IMR-90 (cell line): ENCODE measurements at places on chromosomes 3 and 15. TPM values are rescaled to one million over a fixed set of nuclear protein-coding genes. Genes with fewer than 3 reads are reported as not detected.

GRCh38 chr3:28171962-28172361 lies 69.5 kb upstream of the CMC1 start:
- no peaks in the 10 kb centered on the region for H3K27me3 ChIP-seq
- no peak overlapping the region for H3K4me3 ChIP-seq
- no peak overlapping the region for H3K27ac ChIP-seq
- H3K36me3 ChIP-seq, result no peaks in the 10 kb centered on the region
- no peaks in the 10 kb centered on the region for H3K4me1 ChIP-seq

Gene CX3CR1
- not detected in 2 replicates for total RNA-seq

- no peak overlapping the region for H3K4me3 ChIP-seq
- DNase-seq, result peak; percentile 26
- no peaks in the 10 kb centered on the region for H3K36me3 ChIP-seq
Observed at GRCh38 chr3:132550579-132551305, 46.3 kb upstream of the ACKR4 start.

Gene FAM81A
- not detected in 2 replicates for total RNA-seq

DNA sequence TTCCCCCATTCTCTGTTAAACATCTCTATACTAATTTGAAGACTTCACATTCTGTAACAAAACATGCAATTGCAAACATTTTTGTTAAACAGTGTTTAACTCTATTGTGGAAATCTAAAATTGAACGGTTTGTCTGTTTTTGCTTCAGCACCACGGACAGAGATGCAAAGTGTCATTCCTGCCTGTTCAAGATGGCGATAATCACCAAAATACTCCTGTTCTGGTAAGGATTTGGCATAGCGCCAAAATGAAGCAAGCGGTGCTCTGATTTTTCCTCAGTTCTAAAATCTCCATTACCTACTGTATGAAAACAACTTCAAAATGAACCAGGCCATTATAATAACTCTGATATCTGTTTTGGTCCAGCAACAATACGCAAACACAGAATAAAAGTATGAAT lies 129.7 kb upstream of the TUSC7 start:
- no peak overlapping the region for H3K27ac ChIP-seq
- DNase-seq, result peak; percentile 20
- H3K36me3 ChIP-seq, result no peaks in the 10 kb centered on the region
- H3K4me1 ChIP-seq, result no peaks in the 10 kb centered on the region
- no peaks in the 10 kb centered on the region for H3K27me3 ChIP-seq

Gene EFHB
- total RNA-seq, result under 0.01 TPM in 2 replicates

Gene DPPA4
- total RNA-seq, result not detected in 2 replicates

- no peaks in the 10 kb centered on the region for H3K4me1 ChIP-seq
- H3K36me3 ChIP-seq, result no peaks in the 10 kb centered on the region
- H3K27me3 ChIP-seq, result no peaks in the 10 kb centered on the region
- H3K27ac ChIP-seq, result no peak overlapping the region
- DNase-seq, result no peak
Observed at GRCh38 chr3:51141573-51141972, 243.5 kb upstream of the MANF start.

DNA sequence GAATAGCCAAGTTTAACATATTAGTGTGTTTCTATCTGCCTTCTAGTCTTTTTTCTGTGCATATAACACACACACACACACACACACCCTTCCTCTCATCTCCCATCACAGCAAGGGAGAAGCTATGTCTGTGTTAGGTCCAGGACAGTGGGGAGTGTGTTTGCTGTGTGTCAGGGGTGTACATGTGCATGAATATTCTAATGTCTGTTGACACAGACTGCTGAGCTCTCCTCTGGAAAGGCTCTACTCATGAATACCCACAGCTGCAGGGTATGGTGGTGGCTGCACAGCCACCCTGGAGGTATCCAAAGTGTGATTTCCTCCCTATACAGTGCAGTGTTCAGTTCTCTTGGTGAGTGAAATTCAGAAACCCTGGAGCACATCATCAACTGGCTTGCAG lies 42.9 kb downstream of the ARNT2 start:
- 0 out of 2 replicates have a peak, but pooled peaks cover 2% of the 10 kb centered on the region for H3K36me3 ChIP-seq
- no peaks in the 10 kb centered on the region for H3K27me3 ChIP-seq
- no peak overlapping the region for H3K4me3 ChIP-seq
- H3K4me1 ChIP-seq, result peaks cover 8% of the 10 kb centered on the region

DNA sequence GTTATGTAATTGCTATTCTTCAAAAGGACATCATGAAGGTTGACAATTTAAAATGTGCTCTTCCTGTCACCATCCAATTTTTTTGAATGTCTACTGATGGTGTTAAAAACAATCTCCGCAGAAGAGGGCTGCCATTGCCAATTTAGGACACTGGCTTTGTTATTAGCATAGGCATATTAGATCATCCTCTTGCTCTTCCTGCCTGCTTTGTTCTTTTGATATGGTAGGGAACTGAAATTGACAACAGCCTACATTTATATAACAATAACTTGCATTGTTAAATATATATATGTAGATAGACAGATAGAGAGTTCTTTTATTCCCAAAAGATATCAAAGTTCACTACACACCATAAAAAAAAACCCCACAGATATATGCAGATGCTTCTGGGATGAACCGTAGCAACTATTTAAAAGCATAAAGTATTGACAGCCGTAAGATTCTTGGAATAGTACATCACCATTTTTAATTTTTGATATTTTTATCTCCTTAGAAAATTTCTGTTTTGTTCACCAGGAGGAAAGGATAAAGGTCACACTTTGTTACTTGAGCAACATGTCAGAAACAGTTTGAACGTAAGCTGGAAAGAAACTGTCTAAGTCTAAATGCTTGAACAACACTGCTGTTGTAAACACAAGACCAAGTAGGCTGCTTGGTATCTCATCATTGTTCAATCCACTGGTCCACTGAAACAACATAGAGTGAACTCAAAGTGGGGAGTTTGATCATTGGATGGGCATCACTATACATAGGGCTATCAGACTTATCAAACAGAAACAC lies 66.5 kb downstream of the MDFIC2 start:
- no peaks in the 10 kb centered on the region for H3K4me1 ChIP-seq
- no peak overlapping the region for H3K4me3 ChIP-seq
- H3K36me3 ChIP-seq, result no peaks in the 10 kb centered on the region
- H3K27ac ChIP-seq, result no peak overlapping the region

DNA sequence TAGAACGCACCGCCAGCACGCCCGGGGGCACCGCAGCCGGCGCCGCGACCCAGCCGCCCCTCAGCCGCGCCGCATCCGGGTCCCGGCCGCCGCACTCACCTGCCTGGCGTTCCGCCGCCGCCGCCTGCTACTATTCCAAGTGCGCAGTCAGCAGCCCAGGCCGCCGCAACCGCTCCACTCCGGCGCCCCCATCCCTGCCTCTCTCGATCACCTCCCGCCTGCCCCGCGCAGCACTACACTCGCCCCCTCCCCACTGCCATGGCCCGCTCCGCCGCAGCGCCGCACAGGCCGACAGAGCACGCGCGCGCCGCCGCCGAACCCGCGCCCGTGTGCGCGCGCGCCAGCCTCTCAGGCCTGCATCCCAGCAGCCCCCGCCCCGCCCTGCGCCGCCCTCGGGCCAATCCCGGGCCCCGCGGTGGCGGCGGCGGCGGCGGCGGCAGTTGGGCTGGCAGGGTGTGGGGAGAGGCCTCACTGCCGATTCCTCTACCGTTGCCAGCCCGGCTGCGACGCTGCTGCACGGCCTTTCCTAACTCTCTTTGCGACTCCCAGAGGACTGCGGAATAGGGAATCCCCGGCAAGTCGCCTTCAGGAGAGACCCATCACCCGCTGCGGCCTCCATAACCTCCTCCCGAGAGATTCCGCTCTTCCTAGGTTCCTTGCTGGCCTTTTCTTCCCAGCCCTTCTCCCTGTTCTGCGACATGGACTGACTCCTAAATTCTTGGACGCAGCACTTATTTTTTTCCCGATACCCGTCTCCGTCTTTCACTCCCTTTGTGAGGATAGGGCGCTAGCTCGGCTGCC lies at the start of gene PIK3CB:
TSS of gene PIK3CB (minus strand) at position 333 of the 801 bp plus-strand sequence. CDS start 75,585 bp downstream, outside the sequence.
- H3K4me1 ChIP-seq, result peaks cover 1% of the 10 kb centered on the region; the same call in 1 of the 2 replicates
- H3K27ac ChIP-seq, result peak within 1 kb of the TSS; percentile 83
- H3K4me3 ChIP-seq, result peak within 1 kb of the TSS; percentile 85

DNA sequence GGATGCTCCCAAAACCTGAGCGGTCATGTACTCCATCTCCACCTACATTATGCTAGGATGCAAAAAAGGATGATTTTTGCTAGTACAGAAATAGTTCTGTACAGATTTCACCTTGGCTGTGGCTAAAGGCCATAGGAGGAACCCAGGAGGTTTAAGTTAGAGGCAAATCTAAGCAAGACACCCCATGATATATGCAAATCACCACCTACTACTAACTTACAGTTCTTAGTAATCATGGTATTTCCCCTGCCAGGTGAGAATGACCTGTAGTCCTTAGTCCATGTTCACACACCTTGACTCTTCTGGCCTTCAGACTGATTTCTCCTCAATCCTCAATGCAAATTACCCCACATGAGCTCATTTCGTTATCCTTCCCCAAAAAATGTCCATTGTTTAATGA lies 154.2 kb downstream of the IMPG2 start:
- no peak for DNase-seq
- no peaks in the 10 kb centered on the region; the same call in 1 of the 2 replicates for H3K27me3 ChIP-seq
- H3K4me1 ChIP-seq, result peaks cover 5% of the 10 kb centered on the region
- no peak overlapping the region for H3K4me3 ChIP-seq
- no peak overlapping the region for H3K27ac ChIP-seq
- no peaks in the 10 kb centered on the region for H3K36me3 ChIP-seq

DNA sequence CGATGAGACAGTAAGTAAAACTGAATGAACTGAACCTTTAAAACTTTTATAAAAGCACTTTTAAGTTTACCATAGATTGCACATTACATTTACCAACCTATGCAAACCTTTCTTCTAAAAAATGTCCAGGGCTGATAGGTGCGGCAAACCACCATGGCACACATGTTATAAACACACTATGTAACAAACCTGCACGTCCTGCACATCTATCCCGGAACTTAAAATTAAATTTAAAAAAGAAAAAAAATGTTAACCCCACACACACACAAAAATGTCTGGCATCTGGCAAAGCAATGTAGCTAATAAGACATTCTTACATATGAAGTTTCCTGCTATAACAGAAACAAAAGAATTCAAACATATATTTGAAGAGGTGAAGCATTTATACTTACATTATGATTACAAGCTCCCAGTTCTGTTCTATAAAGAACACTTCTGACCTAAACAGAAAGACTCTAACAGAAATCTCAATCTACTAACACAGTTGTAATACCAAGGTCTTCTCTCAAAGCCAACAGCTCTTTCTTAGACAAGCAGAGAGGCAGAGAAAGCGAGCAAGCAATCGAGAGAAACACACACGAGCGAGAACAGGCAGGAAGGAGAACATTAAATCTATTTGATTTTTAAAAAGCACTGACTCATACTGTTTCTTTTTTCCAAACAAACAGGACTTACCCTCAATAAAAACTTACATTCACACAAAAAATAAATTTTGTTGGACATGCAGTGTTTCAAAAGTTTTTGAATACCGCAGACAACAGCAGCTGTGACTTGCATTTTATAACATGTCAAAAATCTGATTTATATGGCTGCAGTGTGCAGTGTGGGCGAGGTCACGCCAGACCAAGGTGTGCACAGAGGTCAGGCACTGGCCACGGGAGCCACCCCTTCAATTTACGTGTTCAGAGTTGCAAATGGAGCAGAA lies at the start of gene NRG4:
TSS of gene NRG4 (minus strand) at position 798 of the 925 bp plus-strand sequence. CDS start 1,194 bp downstream, outside the sequence.
- no peaks in the 10 kb centered on the region for H3K36me3 ChIP-seq
- H3K27me3 ChIP-seq, result 0 out of 2 replicates have a peak, but pooled peaks cover 2% of the 10 kb centered on the region
- no peak within 1 kb of the TSS for H3K27ac ChIP-seq
- H3K4me3 ChIP-seq, result peak within 1 kb of the TSS; percentile 27; the same call in 1 of the 2 replicates

Gene MTHFS
- 6.3 and 8.3 TPM in 2 replicates for total RNA-seq

- H3K4me1 ChIP-seq, result no peaks in the 10 kb centered on the region; the same call in 1 of the 2 replicates
- DNase-seq, result no peak
- no peak overlapping the region for H3K4me3 ChIP-seq
- no peaks in the 10 kb centered on the region for H3K36me3 ChIP-seq
- no peaks in the 10 kb centered on the region for H3K27me3 ChIP-seq
- no peak overlapping the region for H3K27ac ChIP-seq
Observed at GRCh38 chr3:115961380-115961779, 338.1 kb downstream of the GAP43 start.

DNA sequence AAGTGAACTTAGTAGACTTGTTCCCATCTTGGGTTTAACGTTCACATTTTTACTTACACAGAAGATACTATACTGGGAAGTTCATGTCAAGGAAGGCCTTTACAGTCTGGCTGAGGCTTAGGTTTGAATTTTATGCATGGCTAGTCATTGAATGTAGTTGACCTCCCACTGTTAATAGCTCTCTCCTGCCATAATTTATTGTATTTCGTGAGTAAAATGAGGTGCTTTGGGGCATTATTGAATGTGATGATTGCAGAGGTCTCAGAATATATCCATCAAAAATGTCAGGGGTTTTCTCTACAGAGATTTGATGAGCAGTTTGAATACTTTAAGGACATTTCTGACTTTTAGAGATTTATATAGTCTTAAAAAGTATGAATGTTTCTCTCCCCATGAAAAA lies 356.6 kb upstream of the GRM7 start:
- H3K4me1 ChIP-seq, result no peaks in the 10 kb centered on the region
- no peak for DNase-seq
- no peaks in the 10 kb centered on the region for H3K27me3 ChIP-seq
- no peak overlapping the region for H3K27ac ChIP-seq
- H3K4me3 ChIP-seq, result no peak overlapping the region

DNA sequence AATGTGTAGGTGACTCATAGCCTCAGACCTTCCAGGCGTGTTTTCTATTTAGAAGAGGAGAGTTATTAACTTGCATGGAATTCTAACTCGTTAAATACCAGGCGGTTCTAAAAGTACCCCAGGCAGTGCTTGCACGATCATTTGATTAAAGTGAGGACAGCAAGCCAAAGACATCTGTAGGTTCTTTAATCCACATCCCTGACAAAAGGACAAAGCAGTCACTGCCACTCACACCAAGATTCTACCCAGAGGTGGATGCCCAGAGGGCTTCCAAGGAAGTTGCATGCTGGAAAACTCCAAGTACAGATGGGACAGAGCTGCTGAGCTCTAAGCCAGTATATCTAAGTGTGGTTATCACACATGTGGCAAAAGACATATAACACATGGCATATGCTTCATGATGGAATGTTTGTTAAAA lies 372.1 kb downstream of the ROBO2 start:
- H3K4me1 ChIP-seq, result no peaks in the 10 kb centered on the region
- H3K36me3 ChIP-seq, result no peaks in the 10 kb centered on the region
- H3K27ac ChIP-seq, result no peak overlapping the region
- no peaks in the 10 kb centered on the region for H3K27me3 ChIP-seq
- DNase-seq, result no peak

Gene DNAJA4
- under 0.01 and 0.18 TPM in 2 replicates for total RNA-seq

Gene SERINC4
- under 0.01 TPM in 1 of 2 replicates, not detected in the other for total RNA-seq
